ENCODE measurements at places on chromosomes 6 and 20. TPM values are rescaled to one million over a fixed set of nuclear protein-coding genes. Genes with fewer than 3 reads are reported as not detected.

DNA sequence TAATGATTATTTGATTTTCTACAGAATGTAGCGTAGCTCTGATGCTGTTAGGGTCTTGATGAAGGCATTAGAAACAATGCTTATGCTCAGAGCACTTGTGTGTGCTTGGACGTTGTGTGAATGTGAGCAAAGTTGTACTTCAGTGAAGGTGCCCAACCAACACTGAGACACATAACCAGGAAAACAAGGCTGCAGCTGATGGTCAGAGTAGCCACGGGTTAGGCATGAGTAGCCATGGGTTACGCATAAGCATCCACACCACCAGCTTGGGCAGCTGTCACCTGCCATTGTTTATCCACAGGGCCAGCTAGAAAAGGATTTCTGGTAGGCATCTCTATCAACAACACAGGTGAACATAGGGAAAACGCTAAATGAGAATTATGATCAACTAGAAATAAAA is 326.6 kb downstream of the NRN1 start:
- no peak for DNase-seq
- H3K4me3 ChIP-seq: no peak overlapping the region
- H3K27me3 ChIP-seq: no peaks in the 10 kb centered on the region
- H3K36me3 ChIP-seq: peaks cover 8% of the 10 kb centered on the region
- peaks cover 23% of the 10 kb centered on the region for H3K4me1 ChIP-seq

DNA sequence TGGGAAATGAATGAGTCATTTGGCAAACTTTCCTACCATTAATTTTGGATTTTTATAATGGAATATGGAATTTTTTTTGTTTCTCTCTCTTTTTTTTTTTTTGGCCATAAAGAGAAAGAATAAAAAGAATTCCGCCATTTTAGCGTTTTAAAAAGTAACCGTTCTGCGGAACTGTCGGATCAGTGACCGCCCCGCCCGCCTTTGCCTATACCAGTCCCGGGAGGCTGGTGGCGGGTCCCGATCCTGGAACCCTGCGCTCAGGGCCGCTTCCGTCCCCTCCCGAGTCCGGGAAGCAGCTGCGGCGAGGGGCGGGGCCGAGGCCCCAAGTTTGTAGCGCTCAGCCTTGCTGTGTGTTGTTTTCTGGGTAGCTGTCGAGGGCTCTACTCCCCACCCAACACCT is 609 bp downstream of the L3MBTL1 start:
- peak overlapping the region; percentile 61 for H3K4me3 ChIP-seq
- peak; percentile 17 for DNase-seq
- peaks cover 2% of the 10 kb centered on the region for H3K4me1 ChIP-seq
- no peak overlapping the region for H3K27ac ChIP-seq
- no peaks in the 10 kb centered on the region for H3K36me3 ChIP-seq

DNA sequence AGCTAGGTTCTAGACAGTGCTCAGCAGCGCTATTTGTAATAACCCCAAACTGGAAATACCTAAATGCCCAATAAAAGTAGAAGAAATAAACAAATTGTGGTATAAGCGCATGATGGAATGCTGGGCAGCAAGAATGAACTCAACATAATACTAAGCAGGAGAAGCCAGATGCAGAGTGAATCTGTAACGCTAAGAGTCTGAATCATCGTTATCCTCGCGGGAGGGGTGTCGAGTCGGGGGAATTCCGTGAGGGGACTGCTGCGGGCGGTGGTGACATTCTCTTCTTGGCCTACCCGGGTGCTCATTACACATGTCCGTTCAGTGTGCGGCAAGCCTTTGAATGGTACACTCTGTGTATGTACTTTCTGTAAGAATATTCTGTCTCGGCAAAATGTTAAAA is 83.7 kb downstream of the SULF2 start:
- no peaks in the 10 kb centered on the region for H3K4me1 ChIP-seq
- H3K4me3 ChIP-seq: no peak overlapping the region
- DNase-seq: no peak
- H3K27me3 ChIP-seq: no peaks in the 10 kb centered on the region
- H3K36me3 ChIP-seq: no peaks in the 10 kb centered on the region
- no peak overlapping the region for H3K27ac ChIP-seq

GRCh38 chr6:17423026-17423425 is 29.6 kb downstream of the CAP2 start:
- no peaks in the 10 kb centered on the region for H3K36me3 ChIP-seq
- DNase-seq: no peak
- peaks cover 7% of the 10 kb centered on the region for H3K27me3 ChIP-seq
- no peak overlapping the region for H3K27ac ChIP-seq
- H3K4me3 ChIP-seq: no peak overlapping the region

- H3K4me1 ChIP-seq: no peaks in the 10 kb centered on the region
- H3K27ac ChIP-seq: no peak overlapping the region
- H3K4me3 ChIP-seq: no peak overlapping the region
- no peaks in the 10 kb centered on the region for H3K36me3 ChIP-seq
- H3K27me3 ChIP-seq: no peaks in the 10 kb centered on the region
These were observed 51.6 kb downstream of the CYP24A1 start for GRCh38 chr20:54122189-54122588.

- DNase-seq: peak; percentile 29
- H3K36me3 ChIP-seq: peaks cover 6% of the 10 kb centered on the region
- H3K27me3 ChIP-seq: no peaks in the 10 kb centered on the region
- H3K4me3 ChIP-seq: peak overlapping the region; percentile 89
These were observed 997 bp upstream of the FBXO30 start for GRCh38 chr6:145815309-145816274.

DNA sequence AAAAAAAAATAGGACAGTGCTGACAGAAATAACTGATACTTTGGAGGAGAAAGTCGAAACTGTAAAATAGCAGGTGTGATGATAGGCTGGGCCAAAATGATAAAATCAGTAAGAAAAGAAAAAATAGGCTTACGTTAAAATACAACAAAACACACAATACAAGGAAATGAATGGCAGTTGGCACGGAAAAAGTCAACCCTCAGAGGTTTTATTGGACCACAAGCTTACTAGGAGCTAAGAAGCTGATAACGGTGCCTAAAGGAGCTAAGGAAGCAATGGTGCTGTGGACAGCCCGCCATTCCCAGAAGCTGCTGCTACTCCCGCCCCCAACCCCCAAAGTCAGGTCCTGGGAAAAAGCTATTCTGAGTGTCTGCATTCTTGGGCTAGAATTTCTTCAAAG is 55.9 kb upstream of the RNF146 start:
- DNase-seq: no peak

GRCh38 chr6:126625019-126625418 is 285.1 kb downstream of the CENPW start:
- no peaks in the 10 kb centered on the region for H3K27me3 ChIP-seq
- no peak for DNase-seq
- H3K4me3 ChIP-seq: no peak overlapping the region
- no peak overlapping the region for H3K27ac ChIP-seq
- H3K4me1 ChIP-seq: no peaks in the 10 kb centered on the region
- no peaks in the 10 kb centered on the region for H3K36me3 ChIP-seq

DNA sequence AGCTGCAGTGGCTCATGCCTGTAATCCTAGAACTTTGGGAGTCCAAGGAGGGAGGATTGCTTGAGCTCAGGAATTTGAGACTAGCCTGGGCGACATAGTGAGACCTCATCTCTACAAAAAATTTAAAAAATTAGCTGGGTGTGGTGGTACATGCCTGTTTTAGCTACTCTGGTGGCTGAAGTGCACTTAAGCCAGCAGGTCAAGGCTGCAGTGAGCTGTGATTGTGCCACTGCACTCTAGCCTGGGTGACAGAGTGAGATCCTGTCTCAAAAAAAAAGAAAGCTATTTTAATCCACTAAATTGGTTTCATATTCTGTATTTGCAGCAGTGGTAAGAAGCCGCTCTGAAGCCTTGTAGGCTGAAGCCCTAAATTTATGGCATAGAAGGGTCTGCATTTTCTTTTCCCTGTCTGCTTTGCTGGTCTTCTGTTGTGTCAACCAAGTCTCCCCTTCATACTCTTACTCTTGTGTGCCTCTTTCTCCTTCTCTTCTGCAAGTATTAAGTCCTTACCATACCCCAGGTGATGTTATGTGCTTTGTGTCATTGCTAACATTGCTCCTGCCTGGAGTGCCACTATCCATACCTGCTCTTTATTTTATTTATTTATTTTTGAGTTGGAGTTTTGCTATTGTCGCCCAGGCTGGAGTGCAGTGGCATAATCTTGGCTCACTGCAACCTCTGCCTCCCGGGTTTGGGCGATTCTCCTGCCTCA is 70.9 kb downstream of the MYO6 start:
- H3K27me3 ChIP-seq: peaks cover 3% of the 10 kb centered on the region
- no peak for DNase-seq
- H3K27ac ChIP-seq: no peak overlapping the region
- H3K36me3 ChIP-seq: no peaks in the 10 kb centered on the region
- H3K4me3 ChIP-seq: no peak overlapping the region

DNA sequence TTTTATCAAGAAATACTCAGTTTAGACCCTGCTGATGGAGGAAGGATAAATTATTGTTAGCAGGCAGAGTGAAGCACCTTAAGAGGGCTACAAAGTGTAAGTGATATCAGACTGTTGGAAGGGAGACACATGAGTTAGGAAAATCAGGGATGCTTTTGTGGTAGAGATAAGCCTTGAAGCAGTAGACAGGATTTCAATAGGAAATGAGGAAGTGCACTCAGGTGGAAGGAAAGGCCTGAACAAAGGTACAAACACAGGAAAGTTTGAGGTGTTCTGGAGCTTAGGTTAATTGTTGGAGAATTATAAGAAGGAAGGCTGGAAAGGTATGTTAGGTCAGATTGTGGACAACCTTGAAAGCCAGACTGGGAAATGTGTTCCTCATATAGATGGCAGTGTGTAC is 7.6 kb downstream of the CYB5R4 start:
- H3K27ac ChIP-seq: no peak overlapping the region
- H3K4me1 ChIP-seq: peaks cover 19% of the 10 kb centered on the region
- H3K27me3 ChIP-seq: no peaks in the 10 kb centered on the region

DNA sequence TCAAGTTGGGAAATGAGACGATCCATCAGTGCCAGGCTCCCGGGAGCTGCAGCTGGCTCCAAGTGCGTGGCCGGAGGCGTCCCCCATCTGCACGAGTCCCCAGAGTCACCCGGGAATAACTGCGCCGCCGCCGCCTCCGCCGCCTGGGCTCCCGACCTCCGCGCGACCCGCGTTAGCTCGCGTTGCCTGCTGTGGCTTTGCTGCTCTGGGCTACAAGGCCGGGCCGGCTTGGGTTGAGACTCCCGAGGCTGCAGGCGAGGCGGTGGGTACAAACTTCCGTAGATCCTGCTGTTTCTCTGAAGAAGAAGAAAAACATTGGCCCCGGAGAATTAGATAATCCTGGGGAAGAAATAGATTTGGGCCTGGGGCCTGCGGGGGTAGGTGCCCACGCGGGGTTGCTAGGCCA is 7.4 kb upstream of the LAMP5 start:
- H3K27ac ChIP-seq: no peak overlapping the region
- no peaks in the 10 kb centered on the region for H3K36me3 ChIP-seq
- DNase-seq: no peak
- peaks cover 48% of the 10 kb centered on the region for H3K27me3 ChIP-seq

GRCh38 chr20:11492386-11492785 is 425.3 kb upstream of the BTBD3 start:
- H3K36me3 ChIP-seq: no peaks in the 10 kb centered on the region
- no peak for DNase-seq
- H3K4me3 ChIP-seq: no peak overlapping the region
- H3K27me3 ChIP-seq: peaks cover 2% of the 10 kb centered on the region
- H3K27ac ChIP-seq: no peak overlapping the region

DNA sequence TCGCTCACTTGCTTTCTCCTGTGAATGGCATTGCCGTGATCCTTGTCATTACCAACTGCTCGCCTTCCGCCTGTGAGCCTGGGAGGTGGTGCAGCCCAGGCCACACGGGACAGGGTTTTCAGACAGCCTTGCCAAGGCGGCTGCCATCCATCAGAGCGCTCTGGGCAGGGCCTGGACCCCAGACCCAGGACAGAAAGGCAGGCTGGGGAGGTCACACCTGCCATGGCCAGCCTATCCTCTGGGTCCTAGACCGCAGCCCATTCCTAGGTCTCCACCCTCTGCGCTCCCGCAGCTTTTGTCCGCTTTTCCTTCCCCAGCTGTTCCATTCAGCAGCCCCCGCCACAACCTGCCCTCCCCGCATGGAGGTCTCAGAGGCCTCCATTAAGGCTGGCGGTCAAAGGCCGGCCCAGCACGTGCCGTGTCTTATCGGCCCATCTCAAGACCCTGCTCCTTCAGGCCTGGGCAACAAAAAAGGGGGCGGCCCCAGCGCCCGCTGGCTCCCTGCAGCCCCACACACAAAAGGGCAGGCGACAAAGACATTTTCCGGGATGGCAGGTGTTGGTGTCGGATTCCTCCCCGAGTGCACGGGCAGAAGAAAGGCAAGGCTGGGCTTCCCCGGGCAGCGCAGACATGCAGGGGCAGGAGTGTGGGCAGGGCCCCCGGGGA is 28.1 kb downstream of the INSM1 start:
- H3K36me3 ChIP-seq: peaks cover 9% of the 10 kb centered on the region
- DNase-seq: no peak
- no peaks in the 10 kb centered on the region for H3K27me3 ChIP-seq
- no peaks in the 10 kb centered on the region for H3K4me1 ChIP-seq
- H3K27ac ChIP-seq: no peak overlapping the region

DNA sequence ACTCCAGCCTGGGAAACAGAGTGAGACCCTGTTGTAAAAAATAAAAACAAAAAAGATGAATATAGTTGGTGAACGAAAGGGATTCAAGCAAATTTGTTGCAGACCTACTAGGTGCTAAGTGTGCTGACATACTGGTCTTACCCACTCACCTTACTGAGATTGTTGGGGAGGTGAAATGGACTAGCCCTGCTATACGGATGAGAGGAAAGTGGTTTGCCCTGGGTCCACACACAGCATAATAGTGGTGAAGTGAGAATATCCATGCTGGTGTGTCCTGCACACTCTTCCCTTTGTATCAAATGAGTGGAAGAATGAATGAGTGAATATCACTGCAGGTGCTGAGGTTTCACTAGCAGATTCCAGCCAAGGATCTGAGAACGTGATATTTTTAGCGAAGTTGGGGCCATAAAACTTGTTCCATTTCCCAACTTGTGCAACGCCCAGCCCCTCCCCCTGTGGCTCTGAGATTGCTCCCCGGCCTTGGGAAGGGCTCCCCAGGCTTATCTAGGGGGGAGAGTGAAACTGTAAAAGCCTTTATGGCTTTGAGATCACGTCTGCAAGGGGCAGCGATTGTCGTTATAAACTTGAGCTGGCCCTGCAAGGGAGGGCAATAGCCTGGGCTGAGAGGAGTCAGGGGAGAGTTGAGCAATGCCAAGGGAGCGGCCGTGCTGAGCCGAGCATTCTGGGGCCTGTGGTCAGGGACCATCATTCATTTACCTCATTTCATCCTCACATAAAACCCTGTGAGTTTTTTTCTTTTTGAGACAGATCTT is 33.2 kb upstream of the TTPAL start:
- H3K27ac ChIP-seq: no peak overlapping the region
- DNase-seq: no peak
- no peaks in the 10 kb centered on the region for H3K27me3 ChIP-seq
- no peak overlapping the region for H3K4me3 ChIP-seq
- no peaks in the 10 kb centered on the region for H3K4me1 ChIP-seq
- H3K36me3 ChIP-seq: no peaks in the 10 kb centered on the region

DNA sequence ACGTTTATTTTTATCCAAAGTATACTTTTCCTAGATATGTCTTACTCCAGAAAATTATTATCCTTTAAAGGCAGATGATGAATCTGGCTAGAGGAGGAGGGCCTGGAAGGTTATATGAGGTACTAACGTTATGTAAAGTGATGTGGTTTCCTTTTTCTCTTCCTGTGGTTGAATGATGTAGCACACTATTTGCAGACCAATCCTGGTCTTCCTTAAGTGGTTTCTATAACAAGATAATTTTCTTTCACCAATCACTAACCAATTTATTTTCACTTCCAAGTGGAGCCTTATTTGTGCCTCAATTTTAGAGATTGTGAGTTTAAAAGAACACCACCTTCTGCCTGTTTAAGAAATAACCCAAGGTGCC is 154.6 kb upstream of the SOX4 start:
- peaks cover 5% of the 10 kb centered on the region for H3K27me3 ChIP-seq
- H3K4me1 ChIP-seq: peaks cover 15% of the 10 kb centered on the region
- no peaks in the 10 kb centered on the region for H3K36me3 ChIP-seq
- H3K4me3 ChIP-seq: no peak overlapping the region

CDSN gene
- total RNA-seq: not detected

GSTA5 gene
- not detected for total RNA-seq

EBF4 gene
- 3.5 TPM for total RNA-seq

LTB gene
- total RNA-seq: 50.5 TPM

IER3 gene
- 32.2 TPM for total RNA-seq

Data from activated naive CD4-positive, alpha-beta T cell treated with anti-CD3 and anti-CD28 coated beads for 36 hours (primary cell).